ENCODE measurements at places on chromosomes 5 and 9.

- no peak for DNase-seq
These were observed 92.2 kb upstream of the CCNG1 start for GRCh38 chr5:163345216-163345615.

GRCh38 chr5:98656796-98657195, 116.7 kb upstream of the RGMB start:
- no peak for DNase-seq

DNA sequence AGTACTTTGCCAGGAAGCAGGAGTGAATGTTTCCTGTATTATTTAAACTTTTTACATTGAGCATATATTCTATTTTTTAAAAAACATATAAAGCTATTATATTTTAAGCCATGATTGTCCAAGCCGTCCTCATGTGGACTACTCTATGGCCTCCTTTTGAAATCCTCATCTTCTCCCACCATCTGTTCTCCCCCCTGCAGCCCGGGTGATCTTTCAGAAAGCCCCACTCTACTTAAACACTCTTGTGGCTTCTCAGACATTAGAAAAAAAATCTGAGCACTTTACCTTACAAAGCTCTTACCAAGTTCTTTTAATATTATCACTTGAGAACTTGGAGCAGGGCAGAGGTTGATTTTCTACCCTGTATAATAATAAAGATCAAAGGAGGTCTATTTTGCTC, 95.4 kb downstream of the CAVIN4 start:
- DNase-seq: no peak

- no peak for DNase-seq
These were observed 23.5 kb downstream of the ITGA1 start for GRCh38 chr5:52811067-52811749.

DNA sequence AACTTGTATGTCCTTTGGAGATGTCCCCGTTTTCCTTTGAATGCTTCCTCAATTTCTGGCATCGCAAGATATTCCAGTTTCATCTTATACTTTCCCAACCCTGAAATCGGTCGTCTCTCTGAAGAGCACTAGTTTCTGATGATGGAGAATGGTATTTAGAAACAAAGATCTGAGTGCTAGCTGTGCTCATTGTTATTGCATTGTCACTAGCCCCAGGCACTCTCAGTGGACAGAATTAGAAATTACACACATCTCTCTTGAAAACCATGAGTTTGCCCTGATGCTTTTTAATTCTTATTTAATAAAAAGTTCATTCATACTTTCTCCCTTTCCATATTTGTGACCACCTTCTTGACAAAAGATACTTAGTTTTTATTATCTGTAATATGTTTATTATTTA, 67.7 kb downstream of the C9orf152 start:
- DNase-seq: no peak

GRCh38 chr9:100457517-100457916, 15.4 kb upstream of the TMEFF1 start:
- DNase-seq: no peak

DNA sequence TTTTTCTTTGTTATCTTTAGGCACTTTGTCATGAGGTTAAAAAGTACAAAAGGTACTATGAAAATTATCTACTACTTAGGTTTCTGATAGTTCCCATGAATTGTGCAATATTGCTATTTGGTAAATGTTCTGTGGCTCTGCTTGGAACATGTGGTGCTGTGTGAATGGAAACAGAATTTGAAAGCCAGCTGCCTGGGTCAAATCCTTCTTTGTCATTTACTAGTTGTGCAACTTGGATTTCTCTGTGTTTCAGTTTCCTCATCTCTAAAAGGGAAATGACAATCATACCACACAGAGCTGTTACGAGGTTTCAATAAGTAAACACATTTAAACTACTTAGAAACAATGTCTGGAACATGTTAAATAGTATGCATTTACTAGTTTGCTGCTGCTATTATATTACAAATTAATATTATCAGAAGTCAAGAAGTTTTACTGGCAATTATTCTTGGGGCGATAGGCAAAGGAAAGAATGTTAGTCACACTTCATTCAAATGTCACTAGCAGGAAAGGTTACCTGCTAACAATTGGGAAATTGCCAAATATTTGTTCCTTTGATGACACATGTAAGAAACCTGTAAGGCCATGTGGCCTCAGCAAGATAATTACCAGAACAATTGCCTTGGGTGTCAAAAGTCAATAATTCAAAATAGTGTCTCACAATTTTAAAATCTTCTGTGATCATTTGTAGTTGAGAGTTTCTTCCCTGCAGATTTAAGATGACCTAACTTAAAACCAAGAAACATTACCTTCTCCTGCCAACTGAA, 184.8 kb downstream of the KIAA0825 start:
- peak; percentile 14 for DNase-seq

- DNase-seq: no peak
These were observed 58.7 kb upstream of the TNFSF8 start for GRCh38 chr9:114988962-114989599.

- DNase-seq: no peak
These were observed 69.7 kb upstream of the ADCY2 start for GRCh38 chr5:7325975-7326913.

GRCh38 chr9:5449521-5450358, 602 bp upstream of the CD274 start:
- no peak for DNase-seq

DNA sequence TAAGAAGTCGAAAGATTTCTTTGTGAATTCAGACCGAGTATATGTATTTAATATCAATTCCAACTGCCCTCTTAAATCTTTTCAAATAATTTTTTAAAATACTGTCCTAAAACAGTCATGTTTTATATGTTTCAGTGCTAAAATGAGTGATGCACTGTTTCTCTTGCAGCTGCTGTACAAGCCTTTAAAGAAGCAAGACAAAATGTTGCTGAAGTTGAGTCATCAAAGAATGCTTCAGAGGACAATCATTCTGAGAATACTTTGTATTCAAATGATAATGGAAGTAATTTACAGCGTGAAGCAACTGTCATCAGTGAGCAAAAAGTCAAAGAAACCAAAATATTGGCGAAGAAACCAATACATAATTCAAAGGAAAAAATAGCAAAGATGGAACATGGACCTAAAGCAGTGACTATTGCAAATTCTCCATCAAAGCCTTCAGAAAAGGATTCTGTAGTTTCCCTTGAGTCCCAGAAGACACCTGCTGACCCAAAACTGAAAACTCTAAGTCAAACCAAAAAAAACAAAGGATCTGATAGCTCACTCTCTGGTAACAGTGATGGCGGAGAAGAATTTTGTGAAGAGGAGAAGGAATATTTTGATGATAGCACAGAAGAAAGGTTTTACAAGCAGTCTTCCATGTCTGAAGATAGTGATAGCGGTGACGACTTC, 58.0 kb downstream of the LOX start:
- no peak for DNase-seq

- DNase-seq: no peak
These were observed 348.0 kb downstream of the ZNF608 start for GRCh38 chr5:124398460-124398859.

DNA sequence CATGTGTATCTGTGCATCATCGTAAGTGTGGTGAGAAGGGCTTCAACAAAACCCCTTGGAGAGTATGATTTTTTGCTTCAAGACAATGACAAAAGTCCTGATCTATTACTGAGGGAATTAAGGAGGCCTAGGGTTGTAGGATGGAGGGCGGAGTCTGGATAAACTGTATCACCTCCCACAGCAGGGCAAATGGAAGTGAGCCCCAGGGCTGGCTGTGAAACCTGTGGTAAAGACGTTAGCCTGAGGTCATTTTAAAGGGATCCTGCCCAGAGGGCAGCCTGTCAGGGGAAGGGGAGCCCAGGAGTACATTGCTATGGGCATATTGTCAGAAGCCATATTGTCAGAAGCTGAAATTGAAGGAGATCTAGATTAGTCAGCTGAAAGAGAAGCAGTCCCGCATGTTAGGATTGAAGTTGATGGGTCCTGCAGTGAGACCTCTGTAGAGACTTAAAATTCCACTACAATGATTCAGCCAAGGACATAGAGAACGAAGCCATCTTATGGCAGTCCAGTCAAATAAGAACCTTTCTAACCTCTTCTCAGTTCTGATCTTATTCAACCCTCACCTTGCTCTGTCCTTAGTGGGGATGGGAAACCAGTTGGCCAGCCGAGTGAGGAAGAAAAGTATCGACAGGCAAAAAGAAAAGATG, 26.9 kb downstream of the ADGRV1 start:
- no peak for DNase-seq

DNA sequence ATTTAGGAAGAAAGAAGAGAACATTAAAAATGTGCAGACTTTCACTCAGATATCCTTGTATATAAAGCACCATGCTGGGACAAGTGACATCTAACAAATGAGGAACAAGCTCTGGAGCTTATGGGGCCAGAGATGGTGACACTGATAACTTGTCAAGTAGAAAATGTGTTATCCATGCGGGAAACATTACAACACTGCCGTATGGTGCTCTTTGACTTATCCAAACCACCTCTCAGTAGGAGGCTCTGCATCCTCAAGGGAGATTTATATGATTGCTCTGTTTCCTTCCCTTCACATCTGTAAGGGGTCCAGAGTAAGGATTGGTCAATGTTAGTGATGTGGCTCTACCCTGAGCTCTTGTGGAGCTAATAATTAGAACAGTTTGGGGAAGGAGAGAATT, 23.5 kb downstream of the KCTD16 start:
- no peak for DNase-seq

DNA sequence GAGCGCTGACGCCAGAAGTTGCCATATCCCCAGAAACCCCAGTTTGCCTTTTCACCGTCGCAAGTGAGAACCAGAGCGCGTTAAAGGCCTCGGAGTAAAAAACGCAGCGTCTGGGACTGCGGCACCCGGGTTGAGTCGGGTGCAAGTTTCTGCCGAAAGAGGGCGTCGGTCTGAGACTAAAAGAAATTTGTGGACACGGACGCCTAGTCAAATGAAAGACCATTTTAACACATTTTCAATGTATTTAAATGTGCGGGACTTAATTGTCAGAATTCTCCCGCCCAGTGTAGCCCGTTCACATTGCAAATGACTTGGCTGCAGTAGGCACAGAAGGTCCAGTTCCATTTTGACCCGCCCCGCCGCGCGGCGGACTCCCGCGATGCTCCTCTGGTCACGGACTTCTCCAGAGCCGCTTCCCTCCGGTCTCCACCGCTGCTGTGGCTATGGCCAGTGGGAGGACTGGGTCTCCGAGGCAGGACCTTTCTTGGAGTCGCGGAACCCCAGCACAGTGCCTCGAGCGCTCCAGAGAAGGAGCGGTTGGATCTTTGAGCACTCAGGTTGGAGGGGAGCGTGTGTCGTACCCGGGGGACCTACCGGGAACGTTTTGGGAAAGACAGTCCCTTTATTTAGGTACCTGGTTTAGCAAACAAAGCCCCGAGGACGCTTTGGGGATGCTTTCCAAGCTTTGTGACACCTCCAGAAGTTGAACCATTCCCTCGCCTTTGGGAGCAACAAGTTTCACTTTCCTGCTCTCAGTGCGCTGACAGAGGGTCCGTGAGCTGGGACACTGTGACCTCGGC, 1.2 kb upstream of the NPR3 start:
- DNase-seq: peak; percentile 23

DNA sequence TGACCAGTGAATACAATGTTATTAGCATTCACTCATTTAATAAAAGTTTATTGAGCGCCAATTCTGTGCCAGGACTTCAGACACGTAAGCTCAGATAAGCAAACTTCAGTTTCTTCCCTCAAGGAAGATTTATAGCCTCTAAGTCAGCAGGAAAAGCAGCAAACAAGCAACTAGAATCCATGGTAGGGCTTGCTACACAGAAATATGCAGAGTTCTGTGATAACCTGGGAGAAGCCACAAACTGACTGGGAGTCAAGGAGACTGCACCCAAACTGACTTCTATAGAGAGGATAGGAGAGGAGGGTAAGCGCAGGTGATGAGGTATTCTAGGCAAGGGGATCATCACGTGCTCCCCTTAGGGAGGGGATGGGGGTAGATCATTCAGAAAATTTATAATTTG, 1.4 kb upstream of the OGN start:
- no peak for DNase-seq

DNA sequence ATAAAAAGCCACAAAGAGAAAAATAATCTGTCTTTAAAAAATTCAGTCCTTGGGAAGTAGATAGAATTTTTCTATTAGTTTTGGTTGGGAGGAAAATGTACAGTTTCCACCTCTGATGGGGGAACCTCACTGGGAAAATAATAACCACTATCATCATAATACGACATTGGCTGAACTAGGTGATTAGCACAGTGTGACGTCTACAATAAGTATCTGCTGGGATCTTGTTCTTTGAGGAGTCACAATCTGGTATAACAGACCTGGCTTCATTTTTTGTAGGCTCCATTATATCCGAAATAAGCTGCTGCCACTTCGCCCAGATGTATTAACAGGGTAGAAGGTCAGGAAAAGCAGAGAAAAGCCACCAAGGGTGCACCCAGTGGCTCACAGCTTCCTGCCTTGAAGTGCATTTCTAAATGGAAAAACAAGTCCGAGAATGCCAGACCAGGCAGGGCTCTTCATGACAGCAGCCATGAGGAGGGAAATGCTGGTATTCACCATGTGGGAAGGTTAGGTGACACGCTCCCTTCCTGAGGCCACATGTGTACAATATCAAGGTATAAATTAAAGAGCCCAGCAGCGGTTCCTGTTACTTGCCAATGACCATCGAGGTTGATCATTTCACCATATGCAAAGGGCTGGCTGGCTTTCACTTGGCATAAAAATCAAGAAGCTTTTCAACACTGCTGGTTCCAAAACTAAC, 152.8 kb downstream of the PRELID2 start:
- DNase-seq: no peak

GRCh38 chr5:149640350-149640999, 59.2 kb downstream of the ARHGEF37 start:
- no peak for DNase-seq

GRCh38 chr9:118533850-118534249, 829.6 kb downstream of the TLR4 start:
- DNase-seq: no peak

Data from kidney epithelial cell (primary cell).